Activated CD4-positive, alpha-beta T cell treated with anti-CD3 and anti-CD28 coated beads, Interleukin-2, amount 10 ng/mL, durations not matched to agents 7 days and 5 days (primary cell): ENCODE measurements at places on chromosomes 4 and X. TPM values are rescaled to one million over a fixed set of nuclear protein-coding genes. Genes with fewer than 3 reads are reported as not detected.

GRCh38 chr4:11440481-11441193 is 11.9 kb upstream of the HS3ST1 start:
- no peak for DNase-seq

Gene GAGE2A
- not detected for total RNA-seq

Gene OTC
- total RNA-seq = not detected

GRCh38 chr4:2910409-2910808 is 52.8 kb downstream of the NOP14 start:
- no peak for DNase-seq

GRCh38 chr4:99615170-99615820 is 40.7 kb downstream of the MTTP start:
- DNase-seq = no peak

Gene FGF16
- not detected for total RNA-seq

DNA sequence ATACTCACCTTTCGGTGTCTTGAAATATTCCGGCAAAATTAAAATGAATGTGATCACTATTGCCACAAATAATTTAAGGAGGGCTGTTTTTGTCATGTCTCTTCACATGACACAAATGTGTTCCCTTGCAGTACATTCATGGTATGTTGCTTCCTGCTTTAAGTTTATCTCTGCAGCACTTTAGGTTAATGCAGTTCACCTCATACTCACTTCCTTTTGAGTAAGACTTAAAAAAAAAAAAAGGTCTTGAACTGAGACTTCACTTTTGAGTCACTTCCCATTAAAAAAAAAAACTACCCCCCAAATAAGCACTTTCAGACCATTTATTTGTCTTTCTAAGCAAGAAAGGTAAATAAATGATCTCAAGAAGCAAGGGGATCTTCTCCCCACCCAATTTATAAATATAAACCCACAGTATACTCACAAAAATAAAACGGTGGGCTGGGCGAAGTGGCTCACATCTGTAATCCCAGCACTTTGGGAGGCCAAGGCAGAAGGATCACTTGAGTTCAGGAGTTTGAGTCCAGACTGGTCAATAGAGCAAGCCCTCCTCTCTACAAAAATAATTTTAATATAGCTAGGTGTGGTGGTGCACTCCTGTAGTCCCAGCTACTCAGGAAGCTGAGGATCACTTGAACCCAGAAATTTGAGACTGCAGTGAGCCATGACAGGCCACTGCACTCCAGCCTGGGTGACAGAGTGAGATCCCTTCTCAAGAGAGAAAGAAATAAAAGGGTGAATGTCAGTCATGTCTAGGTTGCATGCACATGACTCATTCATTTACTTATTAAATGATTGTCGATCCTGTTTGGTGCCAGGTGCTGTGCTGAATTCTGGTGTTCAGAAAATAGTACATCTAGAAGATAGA is at the start of gene TMEM156:
Gene TMEM156 (minus strand): TSS at position 192 of the 868 bp plus-strand sequence. CDS start 96 bp downstream, at position 96.
- DNase-seq = peak; percentile 52

- DNase-seq = no peak
Observed at GRCh38 chrX:9532349-9532748, 67.5 kb downstream of the TBL1X start.

Gene RPA4
- 0.50 TPM for total RNA-seq

Gene SLC2A9
- total RNA-seq = 1.5 TPM

GRCh38 chr4:120446051-120446567 is 379.5 kb upstream of the MAD2L1 start:
- no peak for DNase-seq

DNA sequence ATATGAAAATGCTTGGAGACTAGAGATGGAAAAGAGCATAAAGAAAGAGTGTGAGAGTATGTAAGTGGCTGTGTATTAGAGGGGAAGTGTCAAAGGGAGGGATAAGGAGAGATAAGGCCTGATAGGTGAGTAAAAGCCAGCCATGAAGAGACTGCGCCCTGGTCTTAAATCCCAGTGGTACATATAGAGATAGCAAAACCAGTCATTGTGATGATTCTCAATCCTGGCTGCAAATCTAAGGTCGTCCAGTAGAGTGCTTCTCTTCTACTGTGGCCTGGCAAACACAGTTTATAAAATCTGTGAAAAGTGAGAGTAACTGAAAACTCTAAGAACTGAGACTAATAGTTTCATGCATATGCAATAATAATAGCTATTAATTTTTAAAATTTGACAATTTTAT is 86.9 kb downstream of the MAB21L2 start:
- no peak for DNase-seq

Gene RHOXF2B
- not detected for total RNA-seq

- DNase-seq = no peak
Observed at GRCh38 chr4:108890484-108890881, 127.6 kb upstream of the ETNPPL start.

Gene AKAP4
- not detected for total RNA-seq
